A549 treated with Mapracorat at 1 μM for 4 hours (cell line): ENCODE measurements at places on chromosomes 2 and 18. TPM values are rescaled to one million over a fixed set of nuclear protein-coding genes. Genes with fewer than 3 reads are reported as not detected.

C2orf72 gene
- 4.8 to 7.5 TPM (median 6.2 TPM) in 5 replicates for total RNA-seq

AGAP1 gene
- total RNA-seq: 14.2 to 23.1 TPM (median 20.4 TPM) in 5 replicates

ZNF396 gene
- total RNA-seq: 0.56 to 1.4 TPM (median 0.82 TPM) in 5 replicates

MAPK4 gene
- total RNA-seq: 0.12 to 0.23 TPM (median 0.14 TPM) in 5 replicates

MEP1B gene
- 0.05 TPM in 1 of 5 replicates, not detected in the others for total RNA-seq

TDRD15 gene
- not detected in 5 replicates for total RNA-seq

INPP1 gene
- 27.8 to 31.7 TPM (median 29.4 TPM) in 5 replicates for total RNA-seq

KCNG2 gene
- total RNA-seq: not detected in 5 replicates

PRSS56 gene
- 0.07 to 0.21 TPM (median 0.12 TPM) in 5 replicates for total RNA-seq

MOCOS gene
- total RNA-seq: 2.6 to 3.0 TPM (median 2.7 TPM) in 5 replicates

TMEM169 gene
- 0.25 to 0.59 TPM (median 0.29 TPM) in 5 replicates for total RNA-seq

REG3A gene
- not detected in 5 replicates for total RNA-seq

SLC9A4 gene
- not detected in 5 replicates for total RNA-seq

MYOM1 gene
- total RNA-seq: 0.08 to 0.59 TPM (median 0.30 TPM) in 5 replicates
